Psoas muscle (tissue), 8 donors: ENCODE measurements at places on chromosomes 3 and 15. TPM values are rescaled to one million over a fixed set of nuclear protein-coding genes. Genes with fewer than 3 reads are reported as not detected.

Gene IQCB1
- total RNA-seq = 6.9 TPM

Gene C3orf22
- total RNA-seq = not detected

Gene LMAN1L
- not detected for total RNA-seq

Gene HERC2
- 59.7 TPM for total RNA-seq

Gene CRTAP
- 77.7 TPM for total RNA-seq

- H3K27me3 ChIP-seq = no peaks in the 10 kb centered on the region
- H3K4me3 ChIP-seq = no peak overlapping the region
- H3K36me3 ChIP-seq = no peaks in the 10 kb centered on the region
Measured at GRCh38 chr3:191324936-191325335, 4.3 kb upstream of the CCDC50 start.

DNA sequence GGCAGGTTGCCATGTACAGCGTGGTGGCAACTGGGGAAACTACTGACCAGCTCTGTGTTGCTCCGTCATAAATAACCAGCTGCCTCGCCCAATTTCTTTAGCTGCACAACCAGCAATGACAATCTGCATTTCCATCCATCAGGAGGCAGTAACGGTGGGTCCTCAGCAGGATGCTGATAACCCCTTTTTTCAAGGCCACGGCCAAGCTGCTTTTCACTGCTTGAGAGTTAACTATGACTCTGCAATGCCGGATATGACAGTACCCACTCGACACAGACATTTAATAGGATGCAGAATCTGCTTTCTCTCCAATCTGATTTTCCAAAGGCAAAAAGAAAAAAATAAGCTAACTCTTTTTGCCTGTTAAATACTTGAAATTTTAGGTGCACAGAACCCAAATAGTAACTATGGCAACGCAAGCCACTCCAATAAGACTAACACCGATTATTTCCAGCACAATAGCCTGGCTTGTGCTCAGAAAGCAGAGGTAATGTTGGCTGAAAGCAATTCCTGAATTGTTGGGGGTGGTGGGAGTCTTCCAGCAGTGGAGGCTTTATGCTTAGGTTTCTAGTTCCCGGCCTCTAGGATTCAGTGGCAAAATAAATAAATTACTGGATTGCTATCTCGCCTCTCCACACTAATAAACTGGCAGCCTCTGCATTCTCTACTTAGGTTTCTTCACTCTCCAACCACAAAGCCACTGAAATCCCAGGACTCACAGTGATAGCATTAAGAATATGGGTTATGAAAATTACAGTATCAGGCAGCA is 31.2 kb upstream of the SRGAP3 start:
- no peaks in the 10 kb centered on the region for H3K4me1 ChIP-seq
- no peak overlapping the region for H3K27ac ChIP-seq
- no peaks in the 10 kb centered on the region for H3K27me3 ChIP-seq
- H3K4me3 ChIP-seq = no peak overlapping the region
- DNase-seq = no peak
- H3K36me3 ChIP-seq = no peaks in the 10 kb centered on the region

DNA sequence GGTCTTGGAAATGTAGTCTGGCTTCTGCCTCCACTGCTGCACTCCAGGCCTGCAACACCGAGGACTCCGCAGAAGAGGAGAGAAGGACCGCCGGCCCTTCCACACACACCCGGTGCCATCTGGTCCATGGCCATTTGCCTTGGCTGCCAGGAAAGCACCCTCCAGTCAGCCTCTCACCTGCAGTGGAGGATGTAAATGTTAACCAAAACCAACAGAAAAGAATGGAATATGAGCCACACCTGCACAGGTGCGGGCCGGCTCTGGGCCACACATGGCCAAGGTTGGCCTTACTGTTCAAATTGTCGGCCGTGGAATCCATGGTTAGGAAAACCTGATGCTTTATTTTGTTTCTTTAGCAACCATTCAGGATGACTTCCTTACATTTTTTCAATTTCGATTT is 178.3 kb upstream of the C2CD4B start:
- no peak overlapping the region for H3K27ac ChIP-seq
- H3K4me1 ChIP-seq = no peaks in the 10 kb centered on the region
- H3K27me3 ChIP-seq = no peaks in the 10 kb centered on the region
- H3K36me3 ChIP-seq = no peaks in the 10 kb centered on the region
- no peak overlapping the region for H3K4me3 ChIP-seq
- DNase-seq = no peak

GRCh38 chr15:90883976-90884718 is at the start of gene FES:
TSS of gene FES (plus strand) at chr15:90884504. CDS start at chr15:90885046, 542 bp downstream.
- peaks cover 12% of the 10 kb centered on the region for H3K4me1 ChIP-seq
- peak within 1 kb of the TSS; percentile 73 for H3K27ac ChIP-seq
- H3K36me3 ChIP-seq = peaks cover 7% of the 10 kb centered on the region
- peak; percentile 83 for DNase-seq
- H3K27me3 ChIP-seq = no peaks in the 10 kb centered on the region
- H3K4me3 ChIP-seq = peak within 1 kb of the TSS; percentile 69

GRCh38 chr3:139689122-139689521 is 11.3 kb upstream of the NMNAT3 start:
- no peaks in the 10 kb centered on the region for H3K4me1 ChIP-seq
- no peak for DNase-seq
- H3K36me3 ChIP-seq = no peaks in the 10 kb centered on the region
- no peak overlapping the region for H3K4me3 ChIP-seq
